ENCODE measurements at places on chromosomes 6 and 20.
A peak's percentile ranks its signal among the peaks of the same experiment; 100 is the strongest.

DNA sequence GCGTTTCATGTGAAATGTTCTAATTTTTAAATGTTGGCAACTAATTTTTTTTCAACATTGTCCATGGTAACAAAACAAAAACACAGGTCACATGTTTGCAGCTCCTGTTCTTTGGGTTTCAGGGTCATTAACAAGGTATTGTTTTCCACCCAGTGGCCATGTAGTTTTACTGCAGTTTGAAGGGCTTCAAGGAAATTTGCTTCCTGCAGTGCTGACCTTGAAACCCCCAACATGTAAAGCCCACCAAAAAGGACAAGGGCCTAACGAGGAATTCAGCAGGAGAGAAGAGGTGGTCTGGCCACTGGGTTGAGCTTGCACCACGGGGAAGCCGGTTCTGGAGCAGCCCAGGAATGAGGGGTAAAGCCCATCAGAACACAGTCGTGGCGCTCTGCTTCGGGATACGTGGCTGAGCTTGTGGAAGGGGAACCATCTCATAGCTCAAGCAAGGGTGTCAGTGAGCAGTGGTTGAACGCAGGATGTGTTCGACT, 13.9 kb upstream of the KLHL31 start:
- DNase-seq, result no peak

GRCh38 chr6:129491436-129491835, 218.5 kb downstream of the ARHGAP18 start:
- DNase-seq, result no peak

GRCh38 chr20:24283186-24283585, 186.2 kb upstream of the SYNDIG1 start:
- no peak for DNase-seq

- no peak for DNase-seq
Observed at GRCh38 chr20:54063992-54064676, 6.3 kb downstream of the BCAS1 start.

DNA sequence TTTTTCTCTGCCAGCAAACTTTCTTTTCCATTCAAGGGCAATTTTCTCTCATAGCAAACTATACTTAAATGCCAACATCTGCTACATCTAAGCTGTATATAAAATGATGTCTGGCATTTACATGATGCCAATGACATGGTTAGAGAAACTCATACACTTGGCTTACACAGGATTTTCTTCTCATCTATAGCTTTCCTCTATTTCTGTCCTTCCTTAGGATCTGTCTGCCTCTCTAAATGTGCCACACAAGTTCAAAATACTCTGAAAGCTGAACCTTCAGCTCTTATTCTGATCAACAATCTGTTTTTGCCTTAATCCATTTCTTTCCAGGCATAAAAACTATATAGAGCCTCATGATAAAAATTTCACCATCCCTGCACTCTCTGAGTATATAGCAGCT, 290.9 kb upstream of the RNF217 start:
- no peak for DNase-seq

GRCh38 chr6:158559338-158559894, 475 bp upstream of the TMEM181 start:
- DNase-seq, result no peak

DNA sequence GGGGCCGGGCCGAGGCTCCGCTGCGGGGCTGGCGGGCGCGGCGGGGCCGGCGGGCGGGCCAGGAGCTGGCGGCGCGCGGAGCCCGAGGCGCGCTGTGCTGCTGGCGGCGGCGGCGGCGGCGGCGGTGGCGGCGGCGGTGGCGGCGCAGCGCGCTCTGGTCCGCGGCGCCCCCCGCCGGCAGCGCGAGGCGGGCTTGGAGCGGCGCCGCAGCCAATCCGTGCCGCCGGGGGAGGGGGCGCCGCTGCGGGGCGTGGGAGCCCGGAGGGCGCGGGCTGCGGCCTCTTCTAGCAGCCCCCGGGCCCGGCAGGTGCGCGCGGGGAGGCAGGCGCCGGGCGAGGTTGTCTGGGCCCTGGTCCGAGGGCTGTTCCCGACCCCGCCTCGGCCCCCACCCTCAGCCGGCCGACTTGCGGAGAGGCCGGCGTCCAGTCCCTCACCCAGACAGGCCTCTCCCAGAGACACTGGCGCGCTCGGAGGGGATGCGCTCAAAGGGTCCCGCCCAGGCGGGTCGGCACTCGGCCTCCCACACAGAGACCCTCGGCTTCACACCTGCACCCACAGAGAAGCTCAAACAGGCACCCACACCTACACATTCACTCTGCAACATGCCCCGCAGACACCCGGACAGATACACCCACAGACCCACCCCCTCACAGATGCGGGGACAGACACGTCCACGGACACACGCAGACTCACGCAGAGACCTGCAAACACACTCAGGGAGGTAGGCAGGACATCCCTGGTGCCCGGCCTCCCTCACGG, at the start of gene RIMS4:
RIMS4 (minus strand) TSS at position 156 of the 759 bp plus-strand sequence. CDS start 275 bp downstream, outside the sequence.
- peak; percentile 4 for DNase-seq

GRCh38 chr20:61482056-61482887, 230.2 kb downstream of the CDH4 start:
- no peak for DNase-seq

GRCh38 chr6:106692819-106693208, 63.4 kb downstream of the QRSL1 start:
- DNase-seq, result no peak

DNA sequence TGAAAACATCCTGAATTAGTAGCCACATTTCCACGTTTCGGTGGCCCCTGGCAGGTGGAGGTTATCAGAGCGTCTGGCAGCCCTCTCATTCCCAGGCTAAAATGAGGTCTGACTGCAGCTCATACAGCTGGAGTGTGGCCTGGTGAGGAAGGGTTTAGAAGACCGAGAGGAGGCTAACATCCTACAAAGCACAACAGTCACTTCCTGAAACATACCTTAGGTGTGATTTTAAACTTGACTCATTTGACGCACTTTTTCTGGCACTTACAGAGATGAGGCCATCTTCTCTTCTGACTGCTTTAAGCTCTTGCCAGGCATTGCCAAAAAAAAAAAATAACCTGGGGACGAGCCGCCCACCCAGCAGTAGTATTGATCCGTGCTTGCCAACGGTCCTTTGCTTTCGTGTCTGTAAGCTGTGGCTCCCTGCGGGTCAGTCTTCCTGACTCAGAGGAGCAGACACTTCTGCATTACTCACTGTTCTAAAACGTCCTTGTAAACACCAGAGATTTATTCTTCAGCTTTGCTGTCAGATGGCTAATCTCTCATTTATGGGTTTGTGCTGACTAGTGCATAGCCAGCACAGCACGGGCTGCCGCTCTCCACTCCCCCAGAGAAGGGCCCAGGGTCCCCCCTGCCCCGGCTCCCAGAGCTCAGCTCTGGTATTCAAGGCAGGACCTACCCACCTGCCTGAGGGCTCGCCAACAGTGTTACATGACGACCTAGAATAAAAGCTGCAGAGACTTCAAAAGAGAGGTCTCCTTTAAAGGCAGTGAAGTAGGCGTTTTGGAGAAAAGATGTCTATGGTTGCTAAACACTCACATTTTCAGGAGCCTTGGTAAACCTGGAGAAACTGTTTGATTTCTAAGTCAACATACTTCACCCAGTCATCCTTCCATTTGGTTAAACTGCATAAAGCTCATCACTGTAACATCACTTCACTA, 78.5 kb upstream of the FRMD1 start:
- DNase-seq, result no peak

GRCh38 chr20:54570561-54570960, 95.2 kb downstream of the DOK5 start:
- no peak for DNase-seq

DNA sequence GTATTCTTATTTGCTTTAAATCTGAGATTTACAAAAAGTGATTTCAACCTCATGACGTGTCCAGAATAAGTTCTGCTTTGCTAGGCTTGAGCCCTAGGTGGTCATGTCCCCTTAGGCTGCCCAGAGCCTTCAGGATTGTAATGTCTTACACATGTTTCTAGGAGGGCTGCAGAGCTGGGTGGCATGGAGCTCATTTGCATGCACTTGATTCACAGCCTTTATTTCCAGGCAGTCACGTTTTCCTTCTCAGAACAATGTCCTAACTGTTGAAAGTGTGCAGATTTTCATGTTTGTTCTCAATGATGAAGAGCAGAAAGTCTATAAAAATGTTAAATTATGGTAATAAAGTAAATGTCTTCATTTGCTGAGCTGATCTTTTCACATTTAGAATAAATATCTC, 448.6 kb upstream of the SOX4 start:
- DNase-seq, result no peak

- no peak for DNase-seq
Observed at GRCh38 chr6:73107016-73107415, 118.3 kb downstream of the KHDC1L start.

- no peak for DNase-seq
Observed at GRCh38 chr6:63560801-63561287, 11.4 kb upstream of the LOC128125822 start.

- no peak for DNase-seq
Observed at GRCh38 chr6:143295932-143296331, 154.6 kb downstream of the ADAT2 start.

GRCh38 chr20:967796-968742, 34.0 kb downstream of the RSPO4 start:
- no peak for DNase-seq

DNA sequence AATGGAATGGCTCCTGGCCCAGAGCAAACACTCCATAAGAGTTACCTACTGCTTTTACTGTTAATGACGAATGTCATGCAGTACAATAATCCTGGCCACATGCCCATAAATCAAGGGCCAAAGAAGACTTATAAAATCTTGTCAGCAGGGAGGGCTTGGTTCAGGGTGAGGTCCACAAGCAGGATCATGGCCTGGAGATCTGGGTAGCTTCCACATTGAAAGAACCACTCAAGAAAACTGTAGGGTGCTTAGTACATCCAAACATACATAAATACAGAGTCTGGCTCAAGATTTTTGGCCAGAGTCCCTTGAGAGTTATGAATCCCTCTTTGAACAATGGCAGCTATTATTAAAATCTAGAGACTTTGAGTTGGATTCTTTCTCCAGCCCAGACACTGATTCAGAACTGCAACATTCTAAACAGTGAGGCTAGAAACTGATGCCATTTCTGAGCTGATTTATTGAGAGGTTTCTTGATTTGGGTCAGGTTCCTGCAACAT, 188.7 kb downstream of the CDC5L start:
- no peak for DNase-seq

DNA sequence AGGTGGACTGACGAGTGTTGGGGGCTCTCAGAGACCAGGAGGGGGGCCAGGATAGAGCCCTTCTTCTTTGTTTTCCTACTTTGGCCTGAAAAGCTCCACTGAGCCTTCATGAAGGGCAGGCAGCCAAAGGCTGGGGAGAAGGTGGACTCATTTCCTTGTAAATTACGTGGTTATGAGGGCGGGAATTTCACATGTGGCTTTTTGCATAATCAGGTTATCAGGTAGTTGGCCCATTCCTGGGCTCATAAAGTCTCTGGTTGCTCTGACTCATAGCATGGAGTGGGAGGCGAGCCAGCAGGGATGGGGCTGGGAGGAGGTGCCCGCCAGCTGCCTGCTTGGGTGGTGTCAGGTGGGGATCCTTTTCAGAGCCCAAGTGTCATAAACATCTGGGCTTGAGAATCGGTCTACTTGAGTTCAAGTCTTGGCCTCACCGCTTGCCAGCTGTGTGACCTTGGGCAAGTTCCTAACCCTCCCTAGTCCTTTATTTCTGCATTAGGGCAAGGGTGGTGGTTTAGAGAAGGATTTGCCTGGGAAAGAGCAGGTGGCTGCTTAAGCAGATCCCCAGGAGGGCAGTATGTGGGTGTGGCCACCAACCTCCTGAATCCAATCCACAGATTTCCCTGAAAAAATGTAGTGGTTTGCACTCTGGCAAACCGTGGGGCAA, 26.5 kb upstream of the RNF24 start:
- no peak for DNase-seq

GRCh38 chr6:152671171-152671570, 26.5 kb upstream of the MYCT1 start:
- DNase-seq, result no peak

GRCh38 chr6:22173311-22173710, 123.5 kb downstream of the PRL start:
- DNase-seq, result no peak

- no peak for DNase-seq
Observed at GRCh38 chr6:75244063-75244584, 523 bp upstream of the COX7A2 start.

GRCh38 chr6:91633374-91634111, 1046.7 kb upstream of the MAP3K7 start:
- no peak for DNase-seq

GRCh38 chr6:127131275-127131674, 12.8 kb downstream of the RSPO3 start:
- DNase-seq, result no peak

DNA sequence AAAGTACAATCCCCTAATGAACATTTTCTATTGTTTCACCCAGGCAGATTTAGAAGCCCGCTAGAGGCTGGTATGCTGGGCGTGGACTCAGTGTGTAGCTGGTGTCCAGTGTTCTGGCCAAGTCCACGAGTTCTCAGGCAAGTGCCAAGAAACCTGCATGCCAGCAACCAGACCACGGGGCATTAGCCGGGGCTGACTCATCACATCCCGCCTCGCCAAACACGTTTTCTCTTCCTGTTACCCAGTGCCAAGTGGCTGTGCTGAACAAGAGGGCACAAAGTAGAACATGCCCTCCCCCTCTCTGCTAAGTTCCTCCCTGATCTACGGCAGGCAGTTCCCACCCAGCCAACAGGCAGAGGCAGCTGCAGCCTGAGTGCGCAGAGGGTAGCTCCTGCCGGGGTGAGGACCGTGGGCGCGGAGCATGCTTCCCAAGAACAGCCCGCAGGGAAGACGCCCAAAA, 29.6 kb downstream of the RAMACL start:
- DNase-seq, result no peak

- no peak for DNase-seq
Observed at GRCh38 chr20:40414843-40415615, 274.0 kb downstream of the MAFB start.

DNA sequence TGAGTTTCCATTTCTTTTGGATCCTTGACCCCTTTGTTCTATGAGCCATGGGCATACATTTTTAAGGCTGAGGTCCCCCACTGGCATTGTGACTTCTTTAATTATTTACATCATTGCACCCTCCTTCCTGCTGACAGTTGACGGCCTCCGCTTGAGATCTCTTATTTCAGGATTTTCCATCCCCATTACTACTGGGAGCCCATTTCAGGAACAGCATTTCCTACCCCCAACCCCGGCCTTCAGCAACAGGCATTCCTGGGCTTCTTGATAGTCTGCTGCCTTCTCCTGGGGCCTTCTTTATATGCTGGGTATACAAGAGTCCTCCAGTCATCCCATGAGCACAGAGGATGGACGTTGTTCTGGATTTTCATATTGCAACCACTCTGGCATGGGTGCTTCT, 3.8 kb downstream of the ULBP1 start:
- DNase-seq, result no peak

DNA sequence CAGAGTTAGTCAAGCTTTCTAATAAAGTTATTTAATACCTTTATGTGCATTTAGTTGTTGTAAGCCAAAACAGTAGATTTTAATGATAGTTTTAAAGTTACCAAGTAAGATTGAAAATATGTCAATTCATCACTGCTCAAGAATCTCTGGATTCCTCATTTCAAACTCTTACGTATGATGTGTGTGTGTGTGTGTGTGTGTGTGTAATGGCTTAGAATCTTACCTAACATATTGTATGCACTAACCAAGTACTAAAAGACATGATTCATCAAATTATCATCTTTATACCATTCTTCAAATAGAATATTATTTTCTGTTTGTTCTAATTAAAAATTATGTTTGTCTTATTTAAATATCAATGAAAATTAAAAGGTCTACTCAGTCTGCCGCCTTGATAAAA, 41.5 kb upstream of the ZNF337 start:
- DNase-seq, result no peak
